Activated gamma-delta T cell treated with Interleukin-2 at 50 U/mL for 16 hours (primary cell): ENCODE measurements at places on chromosomes 3 and 15.

DNA sequence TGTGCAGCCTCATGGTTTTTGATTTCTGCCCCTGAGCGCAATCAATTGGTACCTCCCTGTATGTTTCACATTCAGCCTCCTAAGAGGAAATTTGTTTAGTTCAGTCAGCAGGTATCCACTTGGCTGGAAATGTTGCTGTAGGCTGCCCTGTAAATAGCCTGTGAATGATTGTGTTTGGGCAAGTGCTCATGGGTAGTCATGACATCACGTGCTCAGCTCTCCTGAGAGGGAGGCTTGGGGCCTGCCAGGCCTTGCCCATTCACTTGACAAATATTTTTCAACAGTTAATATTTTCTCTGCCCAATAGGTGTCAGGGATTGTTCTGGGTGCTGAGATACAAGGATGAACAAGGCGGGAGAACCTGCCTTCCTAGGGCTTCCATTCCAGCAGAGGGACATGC, 13.3 kb downstream of the HRH1 start:
- DNase-seq, result no peak

DNA sequence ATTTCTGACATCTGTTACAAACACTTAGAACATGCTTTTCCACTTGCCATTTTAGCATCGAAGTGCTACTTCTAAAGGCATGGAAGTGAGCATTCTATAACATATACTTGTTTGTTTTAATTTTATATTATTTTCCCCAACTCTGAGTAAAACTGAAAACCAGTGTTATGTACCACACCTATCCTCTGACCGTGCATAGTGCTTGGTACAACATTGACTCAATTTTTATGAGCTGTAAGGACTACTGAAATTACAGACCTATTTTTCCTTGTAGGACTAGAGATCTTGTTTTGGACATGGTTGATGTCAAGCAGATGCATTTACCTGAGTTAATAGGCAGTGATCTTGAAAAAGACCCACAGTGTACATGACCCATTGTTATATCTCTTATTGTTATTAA, 51.5 kb upstream of the CCNB2 start:
- no peak for DNase-seq

DNA sequence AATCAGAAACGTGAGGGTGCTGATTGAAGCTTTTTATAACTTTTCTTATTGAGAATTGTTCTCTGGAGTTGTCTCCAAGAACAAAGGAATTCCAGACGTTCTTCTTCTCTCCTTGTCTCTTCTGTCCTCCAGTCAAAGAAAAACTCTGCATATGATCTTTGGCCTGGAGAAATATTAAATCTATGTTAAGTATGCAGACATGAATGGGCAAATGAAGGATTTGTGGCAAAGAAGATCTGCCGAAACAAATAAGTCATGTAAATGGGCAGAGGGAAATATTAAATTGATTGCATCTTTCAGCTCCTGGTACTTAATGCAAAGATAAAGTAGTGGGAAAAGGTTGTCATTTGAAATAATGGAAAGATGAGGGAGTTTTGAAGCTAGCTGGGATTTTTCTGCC, 74.9 kb downstream of the IGF1R start:
- DNase-seq, result no peak

- no peak for DNase-seq
Observed at GRCh38 chr3:44966795-44967278, 9.1 kb downstream of the ZDHHC3 start.

DNA sequence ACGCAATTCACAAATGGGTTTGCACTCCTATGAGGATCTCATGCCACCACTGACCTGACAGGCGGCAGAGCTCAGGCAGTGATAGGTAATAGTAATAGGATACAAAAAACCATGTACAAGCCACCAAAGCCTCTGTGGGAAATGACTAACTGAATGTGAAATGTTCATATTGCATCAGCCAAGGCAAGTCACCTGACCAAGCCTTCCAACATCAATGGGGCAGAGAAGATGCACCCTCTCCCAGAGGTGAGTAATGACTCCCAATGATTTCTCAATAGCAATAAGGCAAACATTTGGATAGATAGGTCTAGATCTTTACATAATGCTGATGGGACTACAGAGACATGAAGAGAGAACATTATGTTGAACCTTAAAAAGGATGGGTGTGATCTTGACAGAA, 14.9 kb downstream of the CNTN3 start:
- no peak for DNase-seq

GRCh38 chr15:78399091-78399490, 38.9 kb upstream of the IREB2 start:
- DNase-seq, result no peak

GRCh38 chr3:134752761-134753461, 42.1 kb upstream of the EPHB1 start:
- DNase-seq, result no peak

DNA sequence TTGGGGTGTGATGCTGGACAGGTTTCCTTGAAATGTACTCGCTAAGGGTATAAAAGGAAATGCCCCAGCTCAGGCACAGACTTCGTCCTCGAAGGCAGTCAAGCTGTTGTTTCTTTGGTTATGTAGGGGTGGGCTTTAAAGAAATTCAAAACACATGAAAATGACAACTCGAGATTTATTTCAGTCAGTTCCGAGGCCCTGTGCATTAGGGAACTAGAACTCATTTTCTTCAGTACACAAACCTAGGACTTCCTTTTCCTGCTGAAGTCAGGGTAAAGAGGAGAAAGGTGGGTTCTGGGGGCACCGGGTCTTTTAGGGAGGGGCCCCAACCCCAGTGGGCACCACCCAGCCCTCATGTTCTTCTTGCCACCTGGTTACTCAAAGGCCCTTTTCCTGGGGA, 7.7 kb downstream of the CCR9 start:
- DNase-seq, result no peak

GRCh38 chr3:54069961-54070360, 52.4 kb upstream of the CACNA2D3 start:
- DNase-seq, result no peak

GRCh38 chr3:146813496-146813895, 208.3 kb upstream of the PLSCR5 start:
- DNase-seq, result no peak

DNA sequence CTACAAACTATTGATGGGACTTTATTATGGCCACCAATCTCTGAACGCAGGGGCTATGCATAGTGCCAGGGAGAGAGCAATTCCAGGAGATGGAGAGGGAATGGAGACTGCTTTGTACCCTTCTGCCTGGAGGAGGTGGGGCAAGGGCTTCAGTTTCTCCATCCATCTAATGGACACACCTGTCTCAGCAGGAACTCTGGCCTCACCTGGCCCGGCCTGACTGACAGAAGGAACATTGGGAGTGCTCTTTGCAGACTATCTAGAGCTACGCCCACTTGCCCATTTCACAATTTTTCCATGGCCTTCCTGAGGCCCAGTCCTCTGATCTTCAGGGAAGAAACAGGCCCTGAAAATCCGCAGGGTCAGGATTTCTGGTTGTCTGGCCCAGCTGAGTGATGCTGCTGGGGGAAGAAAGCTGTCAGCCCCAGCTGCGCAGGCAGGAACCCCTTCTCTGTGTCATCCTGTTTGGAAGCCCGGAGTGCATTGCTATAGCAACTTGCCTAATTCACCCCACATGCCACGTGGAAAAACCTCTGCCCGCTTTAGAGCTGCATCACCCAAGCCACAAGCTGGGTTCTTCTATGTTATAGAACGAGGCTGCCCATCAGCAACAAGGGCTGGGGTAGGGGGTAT, 6.4 kb downstream of the ITGA11 start:
- no peak for DNase-seq

- DNase-seq, result no peak
Observed at GRCh38 chr15:89781055-89781454, 4.9 kb downstream of the MESP2 start.

DNA sequence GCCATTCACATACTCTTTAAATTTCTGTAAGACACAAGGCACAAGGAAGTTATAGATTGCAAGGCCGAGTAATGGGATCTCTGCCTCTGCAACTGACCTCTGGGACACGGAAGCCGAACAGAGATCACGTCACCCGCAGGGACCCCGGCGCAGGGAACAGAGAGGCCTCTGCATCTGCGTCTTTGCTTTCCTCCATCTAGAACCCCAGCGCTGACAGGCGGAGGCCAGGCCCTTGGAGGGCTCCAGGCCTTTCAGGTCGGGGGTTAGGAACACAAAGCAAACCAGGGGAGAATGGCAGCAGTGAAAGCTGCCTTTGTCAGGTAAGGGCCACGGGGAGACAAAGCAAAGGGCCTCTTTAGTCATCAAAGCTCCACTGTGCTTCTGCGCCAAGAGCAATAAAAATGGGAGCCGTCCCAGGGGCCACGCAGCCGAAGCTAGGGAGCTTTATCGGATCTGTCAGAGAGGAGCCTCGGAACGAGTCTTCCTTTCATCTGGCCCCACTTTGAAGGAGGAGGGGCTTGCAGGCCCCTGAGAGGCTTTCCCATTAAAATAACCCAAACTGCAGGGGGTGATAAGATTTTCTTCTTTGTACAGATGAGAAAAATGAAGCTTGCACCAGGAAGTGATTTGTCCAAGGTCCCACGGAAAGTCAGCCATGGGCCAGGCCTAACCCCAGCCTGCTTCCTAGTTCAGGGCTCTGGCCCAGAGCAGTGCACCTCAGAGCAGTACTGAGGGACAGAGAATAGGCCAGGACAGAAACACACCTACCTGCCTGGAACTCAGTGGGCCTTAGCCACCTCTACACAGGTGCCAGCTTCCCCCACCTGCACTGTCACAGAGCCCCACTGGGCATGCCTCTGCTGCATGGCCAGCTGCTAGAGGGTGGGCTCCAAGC, 84.4 kb upstream of the RAD18 start:
- no peak for DNase-seq

- no peak for DNase-seq
Observed at GRCh38 chr15:74295800-74296199, 59.7 kb downstream of the CCDC33 start.

DNA sequence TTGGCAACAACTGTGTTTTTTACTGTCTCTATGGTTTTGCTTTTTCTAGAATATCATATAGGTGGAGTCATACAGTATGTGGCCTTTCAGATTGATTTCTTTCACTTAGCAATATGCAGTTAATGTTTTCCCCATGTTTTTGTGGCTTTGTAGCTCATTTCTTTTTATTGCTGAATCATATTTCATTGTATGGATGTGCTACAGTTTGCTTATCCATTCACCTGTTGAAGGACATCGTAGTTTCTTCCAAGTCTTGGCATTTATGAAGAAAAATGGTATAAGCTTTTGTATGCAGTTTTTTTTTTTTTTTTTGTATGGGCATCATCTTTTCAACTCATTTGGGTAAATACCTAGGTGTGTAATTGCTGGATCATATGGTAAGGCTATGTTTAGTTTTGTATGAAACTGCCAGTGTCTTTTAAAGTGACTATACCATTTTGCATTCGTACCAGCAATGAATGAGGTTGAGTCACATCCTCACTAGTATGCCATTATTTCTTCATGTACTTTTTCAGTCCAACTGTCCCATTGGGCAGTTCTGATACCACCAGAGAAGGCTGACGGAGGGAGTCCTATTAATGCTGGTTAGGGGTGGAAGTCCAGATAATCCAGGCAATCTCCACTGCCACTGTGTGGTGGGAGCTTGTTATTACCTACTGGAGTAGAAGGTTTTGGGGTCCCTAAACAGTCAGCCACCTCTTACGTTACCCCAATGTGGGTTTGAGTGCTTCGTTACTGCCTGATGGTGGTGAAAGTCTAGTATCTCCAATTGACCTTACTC, 210.5 kb downstream of the DOCK3 start:
- DNase-seq, result no peak

- no peak for DNase-seq
Observed at GRCh38 chr3:65347166-65347565, 659.4 kb upstream of the ADAMTS9 start.

GRCh38 chr3:111128884-111129283, 57.3 kb downstream of the NECTIN3 start:
- DNase-seq, result no peak

- DNase-seq, result no peak
Observed at GRCh38 chr15:59283717-59284391, 77.2 kb downstream of the LDHAL6B start.

GRCh38 chr3:110708156-110708555, 363.5 kb upstream of the NECTIN3 start:
- DNase-seq, result no peak
